ENCODE measurements at places on chromosomes 13 and 19.

GRCh38 chr13:31048521-31048920 lies 113.2 kb downstream of the HSPH1 start:
- DNase-seq, result no peak

DNA sequence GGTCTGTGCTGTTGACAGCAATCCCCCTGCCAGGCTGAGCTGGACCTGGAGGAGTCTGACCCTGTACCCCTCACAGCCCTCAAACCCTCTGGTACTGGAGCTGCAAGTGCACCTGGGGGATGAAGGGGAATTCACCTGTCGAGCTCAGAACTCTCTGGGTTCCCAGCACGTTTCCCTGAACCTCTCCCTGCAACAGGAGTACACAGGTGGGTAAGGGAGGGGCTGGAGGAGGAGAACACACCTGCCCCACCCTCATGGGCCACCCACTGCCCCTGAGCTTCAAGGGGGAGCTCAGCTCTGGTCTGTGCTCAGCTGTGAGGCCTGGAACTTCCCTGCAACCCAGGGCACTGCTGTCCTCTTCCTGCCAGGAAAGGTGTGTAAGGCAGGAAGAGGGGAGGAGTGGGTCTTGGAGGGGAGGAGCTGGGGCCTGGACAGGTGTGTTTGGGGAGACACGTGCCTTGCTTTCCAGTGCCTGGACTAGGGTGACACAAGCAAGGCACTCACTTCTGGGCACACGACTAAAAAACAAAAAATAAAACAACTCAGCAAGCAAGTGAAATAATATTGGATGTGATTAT lies 3.9 kb downstream of the SIGLEC7 start:
- no peak for DNase-seq

DNA sequence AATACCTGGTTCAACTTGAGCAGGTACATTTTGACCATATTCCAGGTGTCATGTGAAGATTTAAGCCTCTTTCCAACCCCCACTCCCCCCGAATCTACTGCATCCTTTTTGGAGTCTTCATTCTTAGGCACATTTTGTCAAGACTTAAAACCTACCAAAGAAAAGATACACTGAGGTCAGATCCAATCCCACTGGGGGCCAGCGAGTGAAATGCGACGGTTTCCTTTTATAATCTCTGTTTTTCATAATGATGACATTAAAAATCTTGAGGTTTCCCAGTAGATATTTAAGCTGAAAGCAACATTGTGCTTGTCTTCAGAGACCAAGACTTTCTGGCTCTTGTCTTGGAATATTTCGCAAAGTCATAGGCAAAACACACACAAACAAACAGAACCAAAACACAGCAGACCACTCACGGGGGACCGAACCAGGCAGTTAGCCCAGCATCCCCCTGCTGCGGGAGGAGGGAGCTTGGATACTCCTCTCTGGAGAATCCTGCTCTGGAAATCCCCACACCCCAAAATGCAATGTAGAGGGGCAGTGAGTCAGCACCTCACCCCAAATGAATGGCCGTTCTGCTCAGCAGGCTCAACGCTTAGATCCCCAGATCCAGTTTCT lies 506 bp upstream of the GAS6 start:
- DNase-seq, result no peak

GRCh38 chr13:104111031-104111430 lies 1044.8 kb upstream of the SLC10A2 start:
- DNase-seq, result no peak

DNA sequence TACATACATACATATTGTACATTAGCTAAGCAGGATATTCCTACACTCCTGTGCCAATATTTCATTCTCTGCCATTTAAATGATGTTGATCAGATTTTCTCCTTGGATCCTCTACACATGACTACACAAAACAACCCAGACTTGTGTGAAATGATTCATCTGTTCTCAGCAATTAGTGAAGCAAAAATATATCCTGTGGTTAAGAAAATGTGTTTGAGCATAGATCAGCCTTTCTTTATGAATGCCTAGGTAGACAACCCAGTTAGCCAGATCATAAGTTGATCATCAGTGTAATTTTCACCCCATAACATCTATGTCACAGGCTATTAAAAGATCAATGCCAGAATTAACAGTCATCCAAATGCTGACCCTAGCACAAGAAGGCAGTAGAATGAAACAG lies 275.2 kb upstream of the EDNRB start:
- no peak for DNase-seq

DNA sequence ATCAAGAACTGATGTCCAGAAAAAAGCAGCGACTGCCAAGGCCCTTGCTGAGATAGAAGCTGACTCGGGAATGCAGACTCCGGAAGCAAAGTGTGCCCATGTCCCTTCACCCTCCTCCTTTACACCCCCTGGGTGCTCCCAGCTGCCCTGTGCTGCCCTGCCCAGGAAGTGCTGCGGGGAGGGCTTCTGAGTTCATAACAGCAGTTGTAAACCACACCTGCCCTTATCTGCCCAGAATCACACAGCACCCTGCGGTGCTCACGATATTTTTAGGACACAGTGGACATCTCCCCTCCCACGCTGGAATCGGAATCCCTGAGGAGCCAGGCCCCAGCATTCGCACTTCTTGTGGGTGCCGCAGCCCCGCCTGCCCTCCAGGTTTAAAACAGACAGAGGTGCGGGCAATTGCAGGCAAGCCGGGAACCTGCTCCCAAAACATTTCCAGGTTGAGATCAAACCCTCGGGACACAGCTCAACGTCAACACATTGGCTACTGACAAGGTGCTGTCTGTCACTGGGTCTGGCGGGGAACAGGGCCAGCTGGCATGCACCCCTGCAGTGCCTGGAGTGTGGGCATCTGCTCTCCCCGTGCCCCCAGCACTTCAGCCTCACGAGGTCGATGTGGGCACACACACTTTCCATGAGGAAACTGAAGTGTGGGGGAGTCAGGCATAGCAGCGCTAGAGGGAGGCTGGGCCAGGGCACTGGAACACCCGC lies 36.8 kb downstream of the RAB20 start:
- no peak for DNase-seq

DNA sequence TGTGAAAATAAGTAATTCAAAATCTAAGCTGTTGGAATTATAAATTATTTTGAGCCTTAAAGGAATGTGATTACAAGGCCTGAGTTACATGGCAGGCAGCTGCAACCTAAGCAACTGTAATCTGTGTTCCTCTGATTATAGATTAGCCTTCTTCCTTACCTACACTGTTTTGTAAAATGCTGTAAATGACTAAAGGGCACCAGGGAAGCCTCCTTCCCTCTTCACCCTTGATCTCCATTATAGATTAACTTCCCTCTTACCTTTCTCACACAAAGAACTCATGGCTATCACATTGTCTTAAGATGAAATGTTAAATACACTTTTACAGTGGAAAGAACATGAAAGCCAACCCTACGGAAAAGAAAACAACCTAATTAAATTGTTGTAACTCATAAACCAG lies 423.7 kb upstream of the KLF12 start:
- no peak for DNase-seq

GRCh38 chr19:10245189-10245939 lies 6.7 kb upstream of the MRPL4 start:
- DNase-seq, result no peak

DNA sequence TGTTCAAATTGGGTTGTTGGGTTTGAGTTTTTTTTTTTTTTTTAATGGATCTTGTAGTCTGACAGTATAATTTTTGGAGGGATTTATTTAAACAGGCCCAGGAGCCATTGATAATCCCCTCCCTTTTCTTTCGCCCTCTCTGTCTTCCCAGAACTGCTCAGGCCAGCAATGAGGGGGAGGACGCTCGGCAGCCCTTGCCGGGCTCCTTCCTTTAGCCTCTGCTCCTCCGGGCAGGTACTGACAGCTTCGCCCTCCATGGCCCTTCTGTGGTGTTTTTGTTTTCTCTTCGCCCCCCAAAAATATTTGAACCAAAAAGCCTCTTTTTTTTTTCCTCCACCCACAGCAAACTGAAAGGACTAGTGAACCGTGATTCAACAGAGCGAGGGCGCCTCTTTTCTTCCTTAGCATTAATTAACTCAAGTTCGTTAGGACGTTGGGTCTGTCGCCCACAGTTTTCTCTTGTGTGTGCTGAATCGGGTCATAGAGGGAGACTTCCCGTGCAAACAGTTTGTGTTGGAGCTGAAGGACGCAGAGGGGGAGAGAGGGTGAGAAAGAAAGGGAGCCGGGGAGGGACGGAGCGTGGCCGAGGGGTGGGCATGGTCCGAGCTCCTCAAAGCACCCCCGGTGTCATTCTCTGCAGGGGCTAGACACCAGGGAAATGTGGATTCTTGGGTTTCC lies 21.5 kb downstream of the NFIX start:
- DNase-seq, result no peak

DNA sequence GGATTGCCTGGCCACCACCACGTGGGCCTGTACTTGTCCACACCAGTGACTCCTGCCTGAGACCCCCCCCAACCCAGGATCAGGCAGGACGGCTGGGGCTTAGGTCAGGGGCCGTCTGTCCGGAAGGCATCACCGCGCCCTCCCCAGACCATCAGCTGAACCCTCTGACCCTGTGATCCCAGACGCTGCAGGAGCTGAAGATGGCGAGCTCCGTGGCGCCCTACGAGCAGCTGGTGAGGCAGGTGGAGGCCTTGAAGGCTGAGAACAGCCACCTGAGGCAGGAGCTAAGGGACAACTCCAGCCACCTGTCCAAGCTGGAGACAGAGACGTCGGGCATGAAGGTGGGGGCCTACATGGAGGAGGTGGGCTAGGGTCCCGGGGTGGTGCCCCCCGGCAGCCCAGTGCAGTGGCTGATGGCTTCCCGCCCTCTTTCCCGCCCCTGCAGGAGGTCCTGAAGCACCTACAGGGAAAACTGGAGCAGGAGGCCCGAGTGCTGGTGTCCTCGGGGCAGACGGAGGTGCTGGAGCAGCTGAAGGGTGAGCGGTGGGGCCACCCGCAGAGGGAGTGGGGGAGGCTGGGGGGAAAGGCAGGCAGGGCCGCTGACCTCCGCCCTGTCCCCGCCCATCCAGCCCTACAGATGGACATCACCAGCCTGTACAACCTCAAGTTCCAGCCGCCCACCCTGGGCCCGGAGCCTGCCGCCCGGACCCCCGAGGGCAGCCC lies 3.0 kb downstream of the APC2 start:
- no peak for DNase-seq

GRCh38 chr19:18832306-18833140 lies 764 bp downstream of the UPF1 start:
- no peak for DNase-seq

DNA sequence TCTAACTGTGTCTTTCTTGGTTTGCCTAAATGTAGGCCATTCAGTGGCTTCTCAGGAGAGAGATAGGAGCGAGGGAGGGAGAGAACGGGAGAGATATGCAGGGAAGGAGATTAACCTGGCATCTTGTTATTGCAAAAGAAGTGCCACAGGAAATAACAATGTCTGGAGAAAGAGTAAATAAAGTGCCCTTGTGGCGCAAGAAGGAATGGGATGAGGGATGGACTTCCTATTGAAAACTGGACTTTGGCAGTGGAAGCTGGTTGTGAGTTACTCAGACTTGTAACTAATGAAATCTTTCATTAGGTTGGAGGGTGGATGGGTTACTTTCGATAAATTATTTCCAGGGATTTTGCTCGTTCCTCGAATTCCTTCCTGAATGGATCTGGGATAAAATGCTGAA lies 136.1 kb downstream of the LACC1 start:
- DNase-seq, result no peak

- no peak for DNase-seq
These were observed 21.3 kb downstream of the MBD3L2B start for GRCh38 chr19:6999933-7000332.

DNA sequence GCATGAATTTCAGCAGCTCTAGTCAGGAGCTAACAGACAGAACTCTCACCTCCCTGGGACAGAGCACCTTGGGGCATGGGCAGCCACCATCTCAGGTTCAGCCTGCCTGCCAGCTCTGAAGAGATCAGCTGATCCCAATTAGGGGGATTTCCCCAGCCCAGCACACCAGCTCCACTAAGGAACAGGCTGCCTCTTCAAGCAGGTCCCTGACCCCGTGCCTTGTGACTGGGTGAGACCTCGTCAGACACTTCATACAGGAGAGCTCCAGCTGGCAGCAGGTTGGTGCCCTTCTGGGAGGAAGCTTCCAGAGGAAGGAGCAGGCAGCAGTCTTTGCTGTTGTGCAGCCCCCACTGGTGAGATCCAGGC lies 84.5 kb upstream of the UFM1 start:
- no peak for DNase-seq

DNA sequence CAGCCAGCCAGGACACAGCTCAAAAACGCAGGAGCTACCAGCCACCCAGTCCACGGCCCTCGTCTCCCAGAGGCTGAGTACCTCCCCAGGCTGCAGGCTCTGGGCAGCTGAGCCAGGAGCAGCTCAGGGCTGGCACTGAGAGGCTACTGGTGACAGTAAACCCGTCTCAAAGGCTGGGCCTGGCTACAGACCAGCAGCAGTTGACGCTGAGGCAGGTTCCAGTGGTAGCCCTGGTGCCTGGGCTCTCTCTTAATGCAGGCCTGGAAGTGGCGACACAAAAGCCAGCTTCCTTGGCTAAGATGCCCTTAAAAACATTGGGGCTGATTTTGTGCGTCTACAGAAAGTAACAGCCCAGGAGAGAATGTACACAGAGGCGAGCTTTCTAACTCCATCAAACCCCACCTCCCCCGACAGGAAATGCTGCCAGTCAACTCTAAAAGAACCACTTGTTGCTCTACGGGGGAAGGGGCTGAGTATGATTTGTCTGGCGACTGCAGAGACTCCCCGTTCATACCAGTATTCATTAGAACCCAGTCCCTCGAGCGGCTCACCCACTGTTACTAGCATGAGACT lies 126.3 kb downstream of the STK24 start:
- no peak for DNase-seq

GRCh38 chr13:24741016-24741662 lies 22.8 kb upstream of the RNF17 start:
- no peak for DNase-seq

DNA sequence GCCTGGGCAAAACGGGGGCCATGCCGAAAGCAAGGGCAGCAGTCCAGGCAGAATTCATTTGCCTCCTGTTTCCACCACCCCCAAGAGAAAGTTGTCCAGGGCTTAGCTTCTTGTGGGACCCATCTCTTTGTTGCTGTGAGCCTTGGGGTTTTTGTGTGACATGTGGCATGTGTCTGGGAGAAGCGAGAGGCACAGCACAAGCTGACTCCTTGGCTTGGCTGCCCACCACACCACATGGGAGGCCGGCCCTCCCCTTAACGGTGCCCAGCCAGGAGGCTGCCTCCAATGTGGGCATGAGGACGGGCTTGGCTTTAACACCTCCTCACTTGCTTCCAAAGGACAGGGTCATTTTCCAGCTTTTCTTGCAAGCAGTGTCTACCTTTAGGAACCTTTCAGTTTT lies 81.6 kb downstream of the ZNF536 start:
- DNase-seq, result no peak

- no peak for DNase-seq
These were observed 2.6 kb downstream of the RASAL3 start for GRCh38 chr19:15461694-15462093.

- no peak for DNase-seq
These were observed 66.6 kb downstream of the SPRYD7 start for GRCh38 chr13:49869519-49869918.

DNA sequence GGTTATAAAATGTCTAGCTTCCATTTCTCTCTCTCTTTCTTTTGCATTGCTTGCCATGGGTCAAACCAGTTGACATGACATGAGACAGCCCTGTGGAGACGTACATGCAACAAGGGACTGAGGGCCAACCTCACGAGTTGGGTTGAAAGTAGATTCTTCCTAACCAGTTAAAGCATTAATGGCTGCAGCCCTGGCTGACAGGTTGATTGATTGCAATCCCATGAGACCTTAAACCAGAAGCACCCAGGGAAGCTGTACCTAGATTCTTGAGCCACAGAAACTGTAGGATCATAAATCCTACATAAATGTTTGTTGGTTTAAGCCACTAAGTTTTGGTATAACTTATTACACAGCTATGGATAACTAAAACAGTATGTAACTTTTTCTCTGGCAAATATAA lies 373.8 kb downstream of the DACH1 start:
- no peak for DNase-seq
